ENCODE measurements at places on chromosomes 11 and 22. TPM values are rescaled to one million over a fixed set of nuclear protein-coding genes. Genes with fewer than 3 reads are reported as not detected.

Gene OR52A1
- total RNA-seq: not detected

Gene C11orf52
- total RNA-seq: 3.4 TPM

Gene B3GAT3
- 12.4 TPM for total RNA-seq

Gene KCTD14
- 1.3 TPM for total RNA-seq

Gene SLC5A1
- total RNA-seq: 12.9 TPM

Gene SPTBN2
- total RNA-seq: 368 TPM

Gene GLB1L2
- 2.8 TPM for total RNA-seq
